ENCODE measurements at places on chromosomes 6 and 20. TPM values are rescaled to one million over a fixed set of nuclear protein-coding genes. Genes with fewer than 3 reads are reported as not detected.

GRCh38 chr20:36572701-36573102 is 695 bp upstream of the TGIF2 start:
- no peaks in the 10 kb centered on the region for H3K27me3 ChIP-seq
- peaks cover 38% of the 10 kb centered on the region for H3K4me1 ChIP-seq
- peak overlapping the region; percentile 91 for H3K4me3 ChIP-seq
- peaks cover 10% of the 10 kb centered on the region for H3K36me3 ChIP-seq
- peak overlapping the region; percentile 93 for H3K27ac ChIP-seq
- DNase-seq: peak; percentile 80

SSTR4 gene
- total RNA-seq: not detected

- no peak overlapping the region for H3K27ac ChIP-seq
- peaks cover 6% of the 10 kb centered on the region for H3K27me3 ChIP-seq
- no peaks in the 10 kb centered on the region for H3K36me3 ChIP-seq
- no peak overlapping the region for H3K4me3 ChIP-seq
These were observed 19.1 kb downstream of the TGM3 start for GRCh38 chr20:2314759-2315439.

GRCh38 chr6:3650076-3650958 is 101.2 kb downstream of the PXDC1 start:
- no peak for DNase-seq
- H3K4me1 ChIP-seq: no peaks in the 10 kb centered on the region
- no peaks in the 10 kb centered on the region for H3K27me3 ChIP-seq
- H3K36me3 ChIP-seq: no peaks in the 10 kb centered on the region

GRCh38 chr6:121677571-121677970 is 242.1 kb downstream of the GJA1 start:
- H3K4me3 ChIP-seq: no peak overlapping the region
- no peaks in the 10 kb centered on the region for H3K4me1 ChIP-seq
- no peaks in the 10 kb centered on the region for H3K27me3 ChIP-seq

DNAAF9 gene
- total RNA-seq: 3.6 TPM

DNA sequence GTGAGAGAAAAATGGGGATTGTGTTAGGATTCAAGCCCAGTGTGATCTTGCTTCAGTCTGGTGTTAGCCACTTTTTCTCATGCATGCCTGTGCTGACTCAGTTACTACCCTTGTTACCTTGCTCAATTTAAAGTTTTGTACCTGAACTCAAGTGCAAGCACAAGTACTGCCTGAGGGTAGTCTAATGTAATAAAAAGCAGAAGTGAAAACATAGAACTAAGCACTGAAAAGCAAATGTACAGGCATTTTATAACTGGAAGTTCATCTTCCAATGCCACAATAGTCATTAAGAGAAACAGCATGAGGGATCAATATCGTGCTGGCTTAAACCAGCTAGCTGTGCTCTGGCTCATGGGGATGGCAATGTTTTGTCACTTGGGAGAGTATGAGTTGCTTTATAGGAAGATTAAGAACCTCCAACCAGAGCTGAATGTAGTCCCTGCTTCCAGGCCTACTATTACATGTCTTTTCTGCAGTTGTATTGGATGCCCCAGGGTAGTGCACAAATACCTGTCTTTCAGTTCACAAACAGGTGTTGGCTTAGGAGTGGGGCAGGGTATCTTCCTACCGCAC is 48.7 kb downstream of the SLC35F1 start:
- no peak for DNase-seq
- H3K4me3 ChIP-seq: no peak overlapping the region
- H3K36me3 ChIP-seq: no peaks in the 10 kb centered on the region
- no peaks in the 10 kb centered on the region for H3K4me1 ChIP-seq

- H3K27ac ChIP-seq: no peak overlapping the region
- no peak for DNase-seq
- no peak overlapping the region for H3K4me3 ChIP-seq
- H3K27me3 ChIP-seq: peaks cover 6% of the 10 kb centered on the region
- H3K36me3 ChIP-seq: no peaks in the 10 kb centered on the region
These were observed 84.1 kb upstream of the EPB41L1 start for GRCh38 chr20:36070451-36070850.

ADGRF4 gene
- total RNA-seq: not detected

GRCh38 chr20:61757-62156 is 25.7 kb upstream of the DEFB125 start:
- no peaks in the 10 kb centered on the region for H3K36me3 ChIP-seq
- DNase-seq: no peak
- H3K27ac ChIP-seq: no peak overlapping the region
- no peak overlapping the region for H3K4me3 ChIP-seq

ULBP2 gene
- total RNA-seq: 1.00 TPM

GRCh38 chr20:47453167-47453782 is 48.4 kb upstream of the NCOA3 start:
- H3K27ac ChIP-seq: peak overlapping the region; percentile 22
- peak overlapping the region; percentile 38 for H3K4me3 ChIP-seq
- peak; percentile 76 for DNase-seq
- H3K27me3 ChIP-seq: no peaks in the 10 kb centered on the region

GRCh38 chr6:143486752-143487151 is 24.8 kb downstream of the FUCA2 start:
- H3K27me3 ChIP-seq: no peaks in the 10 kb centered on the region
- no peak for DNase-seq
- no peak overlapping the region for H3K4me3 ChIP-seq

LTB gene
- 43.4 TPM for total RNA-seq

GRCh38 chr20:34285450-34285849 is 17.7 kb downstream of the AHCY start:
- H3K27ac ChIP-seq: no peak overlapping the region
- no peak overlapping the region for H3K4me3 ChIP-seq
- DNase-seq: no peak
- no peaks in the 10 kb centered on the region for H3K27me3 ChIP-seq
- peaks cover 5% of the 10 kb centered on the region for H3K36me3 ChIP-seq

OPN5 gene
- not detected for total RNA-seq

RNASET2 gene
- total RNA-seq: 44.3 TPM

DNA sequence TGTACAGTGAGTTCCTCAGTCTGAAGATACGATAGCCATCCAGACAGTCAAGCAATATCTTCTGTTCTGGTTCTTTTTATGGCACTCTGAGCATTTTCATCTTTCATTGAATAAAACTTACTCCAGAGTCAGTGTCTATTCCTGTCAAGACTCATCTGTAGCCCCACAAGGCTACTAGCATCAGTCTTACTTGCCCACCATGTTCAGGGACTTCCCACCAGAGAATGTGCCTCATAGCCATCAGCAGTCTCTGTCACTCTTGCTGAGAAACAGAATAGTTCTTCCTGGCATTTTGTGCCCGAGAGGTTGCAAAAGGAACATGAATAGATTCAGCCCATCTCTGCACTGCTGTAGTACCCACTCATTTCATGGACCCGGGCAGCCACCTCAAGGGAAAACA is 12.7 kb upstream of the DCBLD1 start:
- H3K4me3 ChIP-seq: no peak overlapping the region
- H3K4me1 ChIP-seq: peaks cover 16% of the 10 kb centered on the region
- DNase-seq: no peak
- H3K27me3 ChIP-seq: peaks cover 51% of the 10 kb centered on the region

GRCh38 chr6:149170564-149171452 is 146.7 kb upstream of the TAB2 start:
- no peak for DNase-seq
- peak overlapping the region; percentile 47 for H3K27ac ChIP-seq

GRCh38 chr6:29521006-29521680 is 33.4 kb upstream of the MAS1L start:
- H3K27me3 ChIP-seq: peaks cover 51% of the 10 kb centered on the region
- DNase-seq: no peak

- no peaks in the 10 kb centered on the region for H3K4me1 ChIP-seq
- H3K4me3 ChIP-seq: no peak overlapping the region
- no peaks in the 10 kb centered on the region for H3K27me3 ChIP-seq
These were observed 37.8 kb downstream of the PTPRT start for GRCh38 chr20:43151901-43152300.

GRCh38 chr20:38939686-38940085 is 13.5 kb downstream of the FAM83D start:
- H3K4me1 ChIP-seq: peaks cover 14% of the 10 kb centered on the region
- no peaks in the 10 kb centered on the region for H3K27me3 ChIP-seq
- no peak overlapping the region for H3K27ac ChIP-seq
- no peak for DNase-seq
- no peak overlapping the region for H3K4me3 ChIP-seq

MACROD2 gene
- total RNA-seq: not detected

DNA sequence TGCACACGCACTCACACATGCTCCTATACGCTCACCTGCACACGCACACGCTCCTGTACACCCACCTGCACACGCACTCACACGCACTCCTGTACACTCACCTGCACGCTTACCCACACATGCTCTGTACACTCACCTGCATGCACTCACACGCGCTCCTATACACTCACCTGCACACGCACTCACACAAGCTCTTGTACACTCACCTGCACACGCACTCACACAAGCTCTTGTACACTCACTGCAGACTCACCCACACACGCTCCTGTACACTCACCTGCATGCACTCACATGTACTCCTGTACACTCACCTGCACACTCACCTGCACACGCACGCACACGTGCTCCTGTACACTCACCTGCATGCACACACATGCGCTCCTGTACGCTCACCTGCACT is 22.0 kb upstream of the TAF4 start:
- peaks cover 6% of the 10 kb centered on the region for H3K27me3 ChIP-seq
- DNase-seq: no peak
- no peak overlapping the region for H3K27ac ChIP-seq
- no peaks in the 10 kb centered on the region for H3K4me1 ChIP-seq
- H3K4me3 ChIP-seq: no peak overlapping the region

DEFB114 gene
- total RNA-seq: not detected

DNA sequence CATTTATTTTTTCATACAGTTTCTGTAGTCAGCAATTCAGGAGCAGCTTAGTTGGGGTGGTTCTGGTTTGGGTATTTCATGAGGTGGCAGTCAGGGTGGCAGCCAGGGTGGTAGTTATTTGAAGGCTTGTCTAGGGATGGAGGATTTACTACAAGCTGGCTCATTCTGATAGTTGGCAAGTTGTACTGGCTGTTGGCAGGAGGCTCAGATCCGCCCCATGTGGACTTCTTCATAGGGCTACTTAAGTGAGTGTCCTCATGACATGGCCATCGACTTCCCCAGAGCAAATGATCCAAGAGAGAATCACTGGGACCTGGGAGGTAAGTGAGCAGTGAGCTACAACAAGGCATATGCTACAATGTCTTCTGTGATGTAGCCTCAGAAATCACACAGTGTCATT is 22.4 kb upstream of the CDKAL1 start:
- H3K27ac ChIP-seq: no peak overlapping the region
- no peak for DNase-seq
- no peak overlapping the region for H3K4me3 ChIP-seq
- no peaks in the 10 kb centered on the region for H3K36me3 ChIP-seq
- no peaks in the 10 kb centered on the region for H3K4me1 ChIP-seq

NOX3 gene
- total RNA-seq: not detected

ID4 gene
- not detected for total RNA-seq

- no peaks in the 10 kb centered on the region for H3K27me3 ChIP-seq
- no peaks in the 10 kb centered on the region for H3K36me3 ChIP-seq
- no peak overlapping the region for H3K27ac ChIP-seq
- H3K4me3 ChIP-seq: no peak overlapping the region
These were observed 36.1 kb downstream of the GMDS start for GRCh38 chr6:2209226-2209809.

SLC22A3 gene
- not detected for total RNA-seq

GRCh38 chr20:7038029-7038428 is 270.5 kb downstream of the BMP2 start:
- no peaks in the 10 kb centered on the region for H3K4me1 ChIP-seq
- no peak for DNase-seq
- H3K36me3 ChIP-seq: no peaks in the 10 kb centered on the region
- no peak overlapping the region for H3K27ac ChIP-seq
- H3K4me3 ChIP-seq: no peak overlapping the region
- H3K27me3 ChIP-seq: no peaks in the 10 kb centered on the region

LY6G6F gene
- total RNA-seq: not detected

GRCh38 chr6:111013144-111013915 is 31.5 kb downstream of the RPF2 start:
- no peaks in the 10 kb centered on the region for H3K27me3 ChIP-seq
- H3K4me3 ChIP-seq: no peak overlapping the region
- no peak for DNase-seq
- no peaks in the 10 kb centered on the region for H3K4me1 ChIP-seq

- no peaks in the 10 kb centered on the region for H3K4me1 ChIP-seq
- DNase-seq: no peak
- H3K27ac ChIP-seq: no peak overlapping the region
- peaks cover 13% of the 10 kb centered on the region for H3K27me3 ChIP-seq
- H3K4me3 ChIP-seq: no peak overlapping the region
These were observed 50.0 kb downstream of the DCDC2 start for GRCh38 chr6:24307881-24308280.

CTNNBL1 gene
- total RNA-seq: 65.9 TPM

TGM3 gene
- total RNA-seq: not detected

DNA sequence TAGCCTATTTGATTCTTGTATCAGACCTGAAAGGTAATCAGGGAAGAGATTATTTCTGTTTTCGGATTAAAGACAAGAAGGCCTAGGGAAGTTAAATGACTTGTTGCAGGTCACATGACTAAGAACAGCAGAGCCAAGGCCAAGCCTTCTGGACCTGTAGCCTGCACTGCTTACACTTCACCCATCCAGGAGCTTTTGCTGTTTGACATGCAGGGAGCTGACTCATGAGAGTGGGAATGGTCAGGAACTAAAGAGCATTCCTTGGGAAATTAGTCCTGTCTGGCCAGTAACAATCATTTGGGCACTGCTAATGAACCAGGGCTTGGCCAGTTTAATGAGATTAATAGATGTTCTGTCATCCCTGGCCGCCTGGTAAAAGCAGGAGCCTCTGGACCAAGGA is 46.8 kb downstream of the EIF2S2 start:
- no peak for DNase-seq
- peak overlapping the region; percentile 82 for H3K27ac ChIP-seq
- no peaks in the 10 kb centered on the region for H3K27me3 ChIP-seq
- peaks cover 42% of the 10 kb centered on the region for H3K4me1 ChIP-seq

- H3K36me3 ChIP-seq: no peaks in the 10 kb centered on the region
- peaks cover 11% of the 10 kb centered on the region for H3K27me3 ChIP-seq
- DNase-seq: no peak
- H3K4me3 ChIP-seq: peak overlapping the region; percentile 24
- peak overlapping the region; percentile 33 for H3K27ac ChIP-seq
- H3K4me1 ChIP-seq: peaks cover 77% of the 10 kb centered on the region
These were observed 108.0 kb upstream of the TMEM170B start for GRCh38 chr6:11429577-11429976.

GATA5 gene
- not detected for total RNA-seq

Measured in activated T-cell treated with anti-CD3 and anti-CD28 coated beads, Interleukin-2, amount 50 U/mL, for 72 hours (primary cell).